Hindlimb muscle (tissue), 1 donor: ENCODE measurements at places on chromosomes 13 and 19. TPM values are rescaled to one million over a fixed set of nuclear protein-coding genes. Genes with fewer than 3 reads are reported as not detected.

FAM83E gene
- polyA plus RNA-seq = 0.44 TPM

LRRC63 gene
- polyA plus RNA-seq = 0.10 TPM

CALR3 gene
- polyA plus RNA-seq = not detected

ZNF497 gene
- 2.4 TPM for polyA plus RNA-seq

COL4A1 gene
- polyA plus RNA-seq = 706 TPM

CEACAM7 gene
- polyA plus RNA-seq = not detected

STOML3 gene
- polyA plus RNA-seq = not detected

P2RY11 gene
- 11.7 TPM for polyA plus RNA-seq

DNA sequence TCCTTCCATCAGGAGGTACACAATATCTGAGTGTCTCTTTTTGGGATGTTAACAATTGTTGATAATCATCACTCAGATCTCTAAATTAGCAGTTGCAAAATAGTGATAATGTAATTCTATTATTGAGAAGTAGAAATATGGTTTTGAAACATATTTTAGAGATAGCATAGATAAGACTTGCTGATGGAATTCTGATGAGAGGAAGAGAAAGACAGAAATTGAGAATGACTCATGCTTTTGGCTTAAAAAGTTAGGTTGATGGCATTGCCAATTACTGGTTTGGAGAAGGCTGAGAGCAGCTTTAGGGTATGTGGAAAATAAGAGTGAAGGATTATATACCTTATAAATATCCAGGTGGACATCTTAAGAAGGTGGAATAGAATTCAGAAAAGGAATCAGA lies 106.4 kb upstream of the EDNRB start:
- no peak for DNase-seq

DNA sequence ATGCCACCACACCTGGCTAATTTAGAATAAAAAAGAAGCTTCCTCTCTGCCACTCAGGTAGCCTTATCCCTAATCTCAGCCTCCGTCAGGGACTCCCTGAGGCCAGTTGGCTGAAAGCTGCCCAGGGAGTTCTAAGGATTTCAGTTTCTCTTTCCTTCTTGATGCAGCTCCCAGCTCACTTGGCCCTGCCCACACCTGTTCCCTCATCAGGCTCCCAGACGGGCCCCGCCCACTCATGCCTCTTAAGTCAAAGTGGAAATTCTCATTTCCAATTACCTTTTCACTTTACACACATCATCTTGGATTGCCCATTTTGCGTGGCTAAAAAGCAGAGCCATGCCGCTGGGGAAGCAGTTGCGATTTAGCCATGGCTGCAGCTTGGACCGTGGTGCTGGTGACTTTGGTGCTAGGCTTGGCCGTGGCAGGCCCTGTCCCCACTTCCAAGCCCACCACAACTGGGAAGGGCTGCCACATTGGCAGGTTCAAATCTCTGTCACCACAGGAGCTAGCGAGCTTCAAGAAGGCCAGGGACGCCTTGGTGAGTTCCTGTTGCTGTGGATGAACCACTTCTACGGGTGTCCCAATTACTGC lies at the start of gene IFNL1:
IFNL1 (plus strand) TSS at position 353 of the 591 bp plus-strand sequence; CDS start at position 368, 15 bp downstream.
- DNase-seq = no peak

DNA sequence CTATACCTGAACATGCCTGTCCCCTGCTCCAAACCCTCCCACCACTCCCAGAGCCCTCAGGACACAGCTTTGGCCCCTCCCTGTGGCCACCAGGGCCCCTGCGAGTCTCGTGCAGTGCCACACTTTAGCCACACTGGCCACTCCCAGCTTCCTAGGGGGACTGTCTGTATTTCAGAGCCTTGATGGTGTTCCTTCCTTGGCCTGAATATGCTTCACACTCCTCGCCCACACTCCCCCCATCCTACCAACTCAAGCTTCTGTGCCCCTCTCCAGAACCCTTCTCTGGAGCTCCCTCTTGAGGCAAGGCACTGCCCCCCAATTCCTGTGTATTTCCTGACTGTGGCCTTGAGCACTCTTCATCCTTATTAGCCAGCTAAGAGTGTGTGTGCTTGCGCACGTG lies 80.2 kb downstream of the DPF1 start:
- no peak for DNase-seq

DNA sequence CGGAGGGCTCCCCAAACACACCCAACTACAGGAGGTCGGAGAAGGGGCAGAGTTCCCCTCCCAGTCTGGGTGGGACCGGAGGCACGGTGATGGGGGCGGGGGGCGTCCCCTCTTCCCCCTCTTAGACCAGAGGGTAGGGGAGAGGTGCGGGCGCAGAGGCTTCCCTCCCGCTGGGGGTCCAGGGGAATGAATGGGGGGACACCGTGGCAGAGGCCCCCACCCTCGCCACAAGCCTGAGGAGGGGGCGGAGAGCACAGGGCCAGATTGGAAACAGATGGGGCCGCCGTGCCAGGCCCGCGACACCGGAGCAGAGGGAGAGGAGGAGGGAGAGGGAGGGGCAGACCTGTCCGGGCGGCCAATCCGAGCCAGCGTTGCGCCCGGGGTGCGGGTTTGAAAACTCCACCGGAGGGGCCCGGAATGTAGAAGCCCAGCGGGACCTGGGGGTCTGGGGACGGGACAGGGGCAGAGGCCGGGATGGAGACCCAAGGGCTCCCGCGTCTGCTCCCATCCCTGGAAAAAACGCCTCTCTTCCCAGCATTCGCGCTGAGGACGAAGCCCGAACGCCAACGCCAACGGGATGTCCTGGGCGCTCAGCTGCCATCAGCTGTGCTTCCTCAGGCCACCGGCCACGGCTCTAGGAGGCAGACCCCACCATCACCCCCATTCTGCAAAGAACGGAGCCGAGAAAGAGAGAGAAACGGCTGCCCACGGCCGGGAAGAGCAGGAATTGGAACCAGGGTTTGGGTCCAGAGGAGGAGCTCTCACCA lies 46.8 kb downstream of the PTPRS start:
- DNase-seq = peak; percentile 52

DNA sequence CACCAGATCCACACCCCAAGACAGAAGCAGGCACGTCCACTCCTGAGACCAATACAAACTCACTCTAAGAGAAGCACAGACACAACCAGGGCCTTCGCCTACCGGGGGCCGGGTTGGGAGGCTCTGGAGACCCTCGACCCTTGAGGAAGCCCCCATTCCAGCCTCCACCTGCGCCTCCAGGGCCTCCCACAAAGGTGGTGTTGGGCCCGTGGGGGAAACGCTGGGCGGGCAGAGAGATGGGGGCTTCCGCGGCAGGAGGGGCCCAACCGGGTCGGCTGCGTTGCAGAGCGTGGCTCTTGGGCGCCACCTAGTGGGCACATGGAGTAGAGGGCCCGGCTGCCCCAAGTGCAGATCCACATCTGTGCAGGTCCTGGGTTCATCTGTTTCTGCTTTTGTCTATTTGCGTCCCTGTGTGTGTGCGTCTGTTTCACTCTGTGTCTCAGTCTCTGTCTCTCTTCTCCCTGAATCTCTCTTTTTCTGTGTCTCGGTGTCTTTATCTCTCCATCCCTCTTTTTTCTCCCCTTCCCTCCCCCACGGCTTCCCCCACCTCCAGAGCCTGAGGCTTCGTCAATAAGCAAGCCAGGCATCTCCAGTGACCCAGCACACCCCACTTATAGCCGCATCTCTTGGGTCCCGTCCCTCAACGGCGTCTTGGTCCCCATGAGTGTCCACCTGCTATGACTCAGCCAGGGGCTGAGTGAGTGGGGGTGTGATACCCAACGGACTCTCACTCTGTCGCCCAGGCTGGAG lies 10.5 kb upstream of the TINCR start:
- DNase-seq = peak; percentile 78

GRCh38 chr19:41707502-41707812 lies 969 bp upstream of the CEACAM5 start:
- DNase-seq = no peak

DNA sequence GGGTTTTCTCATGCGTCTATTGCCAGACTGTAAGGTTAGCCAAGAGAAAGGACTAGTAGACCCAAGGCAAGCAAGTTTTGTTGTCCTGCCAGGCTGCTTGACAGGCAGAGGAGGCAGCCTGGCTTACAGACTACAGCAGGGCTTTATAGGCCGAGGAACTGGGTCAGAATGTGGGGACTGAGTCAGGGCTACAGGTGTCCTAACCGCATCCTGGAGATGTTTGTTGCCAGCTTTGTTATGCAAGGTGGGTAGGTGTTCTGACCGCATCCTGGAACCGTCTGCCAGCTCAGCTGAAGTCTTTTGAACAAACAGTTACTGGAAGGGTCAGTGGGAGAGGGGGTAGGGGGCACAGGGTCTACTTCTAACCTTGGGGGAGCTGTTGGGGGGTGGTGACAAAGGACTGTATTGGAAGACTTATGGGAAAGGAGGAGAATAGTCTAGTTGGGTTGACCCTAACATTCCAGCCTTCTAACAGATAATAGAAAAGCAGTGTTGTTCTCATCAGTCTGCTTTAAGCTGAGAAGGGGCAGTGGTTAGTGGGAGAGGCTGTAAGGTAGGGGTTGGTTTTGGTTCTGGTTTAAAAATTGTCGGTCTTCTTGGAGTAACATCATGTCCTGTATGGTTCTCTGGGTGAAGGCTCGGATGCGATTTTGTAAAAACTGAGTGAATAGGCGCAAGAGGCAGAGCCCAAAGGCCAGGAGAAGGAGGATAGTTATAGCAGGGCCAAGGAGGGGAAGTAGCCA lies 913.8 kb upstream of the SLITRK5 start:
- DNase-seq = no peak

DNA sequence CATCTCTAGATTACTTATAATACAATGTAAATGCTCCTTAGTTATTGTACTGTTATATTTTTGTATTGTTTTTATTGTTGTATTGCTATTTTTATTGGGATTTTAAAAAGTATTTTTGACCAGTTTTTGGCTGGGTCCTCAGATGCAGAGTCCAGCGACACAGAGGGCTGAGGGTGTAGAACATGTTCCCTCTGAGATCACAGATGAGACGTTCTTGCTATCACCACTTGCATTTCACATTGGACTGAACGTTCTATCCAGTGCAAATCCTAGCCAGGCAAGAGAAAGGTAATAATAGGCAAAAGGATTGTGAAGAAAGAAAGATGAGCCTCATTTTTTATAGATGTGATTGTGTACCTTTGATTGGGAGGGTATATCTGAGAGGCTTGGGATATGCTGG lies 15.0 kb downstream of the ZSCAN5A start:
- no peak for DNase-seq

DNA sequence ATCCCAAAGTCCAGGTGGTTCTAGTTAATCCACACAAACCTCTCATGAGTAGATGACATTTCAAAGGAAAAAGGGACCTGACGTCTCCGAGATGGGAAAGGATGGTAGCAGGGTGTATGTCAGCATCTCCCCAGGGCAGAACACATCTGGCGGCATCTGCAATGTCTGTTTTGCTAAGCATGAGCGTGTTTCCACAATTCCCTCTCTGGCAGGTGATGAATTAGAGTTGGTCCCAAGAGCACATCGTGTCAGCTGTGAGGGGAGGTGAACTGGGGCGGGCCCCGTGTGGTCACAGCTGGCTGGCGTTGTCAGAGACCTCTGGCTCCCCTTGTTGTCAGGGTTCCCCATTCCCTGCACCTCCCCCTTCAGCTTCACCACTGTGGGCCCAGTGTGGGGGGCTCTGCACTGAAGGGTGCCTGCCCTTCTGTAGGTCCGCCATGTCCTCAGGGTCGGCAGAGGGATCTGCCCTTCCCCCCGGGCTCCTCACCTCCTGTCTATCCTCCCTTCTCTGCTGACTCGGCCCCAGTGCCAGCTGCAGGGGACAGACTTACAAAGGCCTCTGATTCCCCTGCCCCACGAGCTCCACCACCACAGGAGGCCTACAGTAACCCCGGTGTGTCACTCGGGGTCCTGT lies 58.2 kb downstream of the CDADC1 start:
- no peak for DNase-seq

DNA sequence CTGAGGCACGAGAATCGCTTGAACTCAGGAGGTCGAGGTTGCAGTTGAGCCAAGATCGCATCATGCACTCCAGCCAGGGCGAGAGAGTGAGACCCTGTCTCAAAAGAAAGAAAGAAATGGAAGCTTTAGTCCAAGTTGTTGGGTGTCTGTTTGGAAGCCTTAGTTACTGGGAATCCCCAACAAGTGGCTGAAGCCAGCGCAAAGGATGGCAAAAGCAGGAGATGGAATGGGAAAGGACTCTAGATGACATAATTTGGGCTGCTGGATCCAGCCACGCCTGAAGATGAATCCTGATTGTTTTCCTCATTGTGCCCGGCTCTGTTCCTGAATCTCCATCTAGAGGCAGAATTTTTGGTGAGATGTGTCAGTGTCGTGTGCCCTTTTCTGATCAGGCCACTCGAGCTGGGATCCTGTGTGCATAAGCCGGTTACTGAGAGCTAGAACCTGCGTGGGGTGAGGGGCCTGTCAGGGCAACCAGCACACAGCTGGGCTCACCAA lies 18.1 kb downstream of the CEBPA start:
- no peak for DNase-seq

- no peak for DNase-seq
Measured at GRCh38 chr13:50425772-50426171, 410.5 kb downstream of the KCNRG start.

- no peak for DNase-seq
Measured at GRCh38 chr13:111857336-111857735, 209.6 kb upstream of the SOX1 start.

DNA sequence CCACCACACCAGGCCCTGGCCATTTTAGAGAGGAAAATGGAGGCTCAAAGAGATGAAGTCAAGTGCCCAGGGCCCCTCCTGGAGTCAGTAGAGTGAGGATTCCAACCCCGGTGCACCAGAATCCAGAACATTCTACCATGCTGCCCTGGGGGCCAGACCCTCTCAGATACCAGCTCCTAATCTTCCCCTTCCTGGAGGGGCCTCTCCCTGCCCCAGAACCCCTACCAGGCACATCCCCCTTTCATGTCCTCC lies 11.1 kb downstream of the CAPN12 start:
- DNase-seq = no peak

GRCh38 chr19:5058521-5059212 lies 89.8 kb downstream of the KDM4B start:
- no peak for DNase-seq

DNA sequence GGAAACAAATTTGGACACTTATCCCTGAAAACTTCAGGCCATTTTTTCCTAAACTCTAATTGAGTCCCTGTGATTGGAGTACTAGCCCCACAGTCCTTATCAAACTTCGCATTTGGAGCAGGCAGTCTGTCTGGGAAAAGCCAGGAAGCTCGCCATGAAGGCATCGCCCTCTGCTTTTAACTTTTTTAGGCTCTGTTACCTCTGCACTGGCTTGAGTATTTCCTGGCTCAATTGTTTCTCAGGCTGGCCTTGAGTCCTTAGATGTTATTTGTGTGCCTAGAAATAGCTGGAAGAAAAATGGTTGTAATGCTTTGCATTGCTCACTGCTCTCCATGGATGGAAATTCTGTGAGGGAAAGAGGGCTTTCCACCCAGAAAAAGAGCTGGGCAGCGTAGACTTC lies 24.2 kb downstream of the ACTN4 start:
- no peak for DNase-seq

DNA sequence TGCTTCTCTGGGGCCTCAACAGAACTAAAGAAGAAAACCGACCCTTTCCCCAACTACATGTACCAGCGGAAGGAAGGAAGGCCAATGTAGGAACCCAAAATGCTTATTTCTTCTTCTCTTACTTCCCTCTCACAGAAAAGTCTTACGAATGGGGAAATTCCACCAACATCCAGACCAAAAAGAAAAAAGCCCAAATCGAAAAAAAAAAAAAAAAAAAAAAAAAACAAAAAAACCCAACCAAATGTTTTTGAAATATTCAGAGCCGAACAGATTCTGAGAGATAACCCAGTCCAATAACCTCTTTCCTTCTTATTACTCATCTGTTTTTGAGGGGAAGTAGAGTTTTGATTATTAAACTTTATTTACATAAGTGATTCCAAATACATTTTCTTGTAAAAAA lies 3.9 kb downstream of the PPM1N start:
- no peak for DNase-seq

- no peak for DNase-seq
Measured at GRCh38 chr19:30334841-30335240, 37.3 kb upstream of the ZNF536 start.
